Hypothalamus (tissue), 51 donors: ENCODE measurements at places on chromosomes 2 and 18.

- DNase-seq = no peak
Observed at GRCh38 chr2:177759443-177759842, 313.1 kb downstream of the PDE11A start.

- no peak for DNase-seq
Observed at GRCh38 chr18:79010802-79011201, 31.2 kb downstream of the SALL3 start.

DNA sequence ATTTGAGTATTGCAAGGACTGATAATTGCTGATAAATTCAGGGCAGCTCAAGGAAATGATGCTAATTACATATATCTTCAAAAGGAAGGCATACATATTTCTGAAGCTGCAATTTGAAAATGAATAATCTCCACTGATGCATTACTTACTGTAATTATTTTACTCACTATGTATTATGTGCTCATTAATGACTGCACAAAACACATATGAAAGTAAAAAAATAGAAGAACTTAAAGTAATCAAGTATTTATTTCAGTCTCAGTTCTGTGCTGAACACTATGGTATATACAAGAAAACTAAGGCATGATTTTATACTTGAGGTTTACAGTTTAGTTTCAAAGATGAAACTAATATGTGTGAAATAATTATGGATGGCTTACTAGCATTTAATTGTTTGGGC lies 9.3 kb downstream of the ACTR3 start:
- no peak for DNase-seq

DNA sequence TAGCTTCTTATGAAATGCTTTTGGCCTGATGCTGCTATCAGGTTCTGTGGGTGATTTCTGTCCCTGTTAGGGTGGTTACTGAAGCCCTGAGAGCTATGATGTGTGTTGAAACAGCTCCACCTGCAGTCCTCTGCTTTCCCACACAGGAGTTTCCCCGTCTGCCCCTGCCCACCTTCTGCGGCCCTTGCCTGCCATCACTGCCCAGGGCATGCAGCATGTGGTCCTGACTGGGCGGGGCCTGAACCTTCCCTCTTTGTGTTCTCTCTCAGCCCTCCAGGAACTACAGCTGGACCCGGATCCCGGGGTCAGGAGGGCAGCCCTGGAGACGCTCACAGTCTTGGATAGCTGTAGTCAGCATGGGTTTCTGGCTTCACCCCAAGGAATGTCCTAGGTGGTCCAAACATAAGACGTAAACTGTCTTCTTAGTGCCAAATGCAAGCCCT lies 21.4 kb downstream of the HJURP start:
- DNase-seq = no peak

- DNase-seq = no peak
Observed at GRCh38 chr2:195016841-195017240, 640.2 kb upstream of the SLC39A10 start.

DNA sequence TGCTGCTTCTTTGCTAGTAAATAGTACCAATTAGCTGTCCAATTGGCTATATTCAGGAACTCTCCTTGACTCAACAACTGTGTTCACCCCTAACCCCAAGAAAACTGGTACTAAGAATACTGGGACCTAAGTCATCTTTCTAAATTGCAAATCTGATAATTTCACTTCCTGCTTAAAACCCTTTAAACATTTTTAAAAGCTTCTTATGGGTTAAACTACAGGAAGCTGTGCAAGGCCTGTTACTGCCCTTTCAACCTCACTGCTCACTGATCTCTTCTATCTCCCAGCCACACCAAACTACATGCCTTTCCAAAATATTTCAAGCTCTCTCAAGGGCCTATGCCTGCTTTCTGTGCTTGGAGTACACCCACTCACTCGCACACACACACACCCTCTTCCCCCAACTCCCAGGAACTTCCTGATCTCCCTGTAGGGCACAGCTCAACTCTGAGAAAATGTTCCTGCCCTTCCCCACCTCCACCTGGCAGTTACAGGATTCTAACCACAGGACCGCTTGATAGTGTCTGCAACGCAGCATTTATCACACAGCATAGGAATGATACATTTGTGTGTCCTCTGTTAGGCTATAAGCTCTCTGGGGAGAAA lies 6.7 kb downstream of the LMAN1 start:
- no peak for DNase-seq
